ENCODE measurements at places on chromosomes 7 and 10. TPM values are rescaled to one million over a fixed set of nuclear protein-coding genes. Genes with fewer than 3 reads are reported as not detected.

The CAMK1D gene
- total RNA-seq: 8.7 TPM

The PON1 gene
- not detected for total RNA-seq

The MYH16 gene
- not detected for total RNA-seq

The PNLIPRP3 gene
- not detected for total RNA-seq

The KCNIP2 gene
- total RNA-seq: 1.1 TPM
